Activated T-helper 1 cell treated with anti-CD3 and anti-CD28 coated beads, Interleukin-2, amount 50 U/mL, for 16 hours (primary cell): ENCODE measurements at places on chromosomes 2 and 18.

DNA sequence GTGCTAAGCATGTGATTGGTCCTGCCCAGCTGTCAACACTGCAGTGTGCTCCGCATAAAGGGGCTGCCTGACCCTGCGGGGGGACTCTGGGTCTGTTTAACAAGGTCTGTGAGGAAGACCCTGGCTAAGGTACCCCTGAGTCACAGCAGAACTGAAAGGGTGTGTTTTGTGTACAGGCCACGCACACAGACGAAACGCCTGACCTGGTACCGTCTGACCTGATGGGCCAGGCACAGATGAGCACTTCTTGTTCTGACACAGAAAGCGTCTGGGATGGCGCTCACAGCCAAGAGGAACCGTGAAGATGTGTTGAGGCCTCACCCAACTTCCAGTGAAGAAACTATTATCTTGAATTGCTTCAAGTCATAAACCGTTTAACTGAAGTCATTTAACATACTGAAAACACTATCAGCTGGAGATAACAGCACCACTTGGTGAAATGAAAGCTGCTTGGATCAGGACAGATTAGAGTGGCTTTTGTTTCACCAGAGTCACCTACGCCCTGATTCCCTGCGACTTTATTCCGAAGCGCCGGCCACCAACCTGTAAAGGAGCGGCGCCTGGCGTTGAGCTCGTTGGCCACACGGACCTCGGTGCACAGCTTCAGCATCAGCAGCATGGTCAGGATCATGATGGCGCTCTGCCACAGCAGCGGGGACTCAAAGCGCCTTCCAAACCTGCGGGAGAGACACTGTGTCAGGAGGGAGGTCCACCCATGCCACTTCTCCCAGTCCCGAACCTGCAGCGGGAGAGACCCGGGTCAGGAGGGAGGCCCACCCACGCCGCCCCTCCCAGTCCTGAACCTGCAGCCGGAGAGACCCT is 8.5 kb downstream of the SLC66A2 start:
- no peak for DNase-seq

DNA sequence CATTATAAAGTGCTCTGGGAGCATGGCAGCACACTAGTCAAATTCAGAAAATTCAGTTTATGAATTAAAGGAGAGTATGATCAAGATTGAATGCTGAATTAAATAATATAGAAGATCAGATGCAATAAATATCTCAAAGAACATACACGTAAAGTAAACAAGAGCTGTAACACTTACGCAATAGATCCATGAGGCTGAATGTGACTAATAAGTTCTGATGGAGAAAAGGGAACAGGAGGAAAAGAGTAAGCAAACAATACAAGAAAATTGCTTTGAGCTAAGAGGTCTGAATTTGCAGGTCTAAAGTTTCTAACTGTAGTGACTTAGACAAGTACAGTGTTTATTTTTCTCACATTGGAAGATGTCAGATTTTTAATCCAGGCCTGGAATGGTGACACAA is 646.7 kb upstream of the ZNF804A start:
- no peak for DNase-seq

- no peak for DNase-seq
Observed at GRCh38 chr2:84900971-84901370, 4.5 kb upstream of the TMSB10 start.

- no peak for DNase-seq
Observed at GRCh38 chr2:26462511-26463243, 15.2 kb downstream of the OTOF start.

DNA sequence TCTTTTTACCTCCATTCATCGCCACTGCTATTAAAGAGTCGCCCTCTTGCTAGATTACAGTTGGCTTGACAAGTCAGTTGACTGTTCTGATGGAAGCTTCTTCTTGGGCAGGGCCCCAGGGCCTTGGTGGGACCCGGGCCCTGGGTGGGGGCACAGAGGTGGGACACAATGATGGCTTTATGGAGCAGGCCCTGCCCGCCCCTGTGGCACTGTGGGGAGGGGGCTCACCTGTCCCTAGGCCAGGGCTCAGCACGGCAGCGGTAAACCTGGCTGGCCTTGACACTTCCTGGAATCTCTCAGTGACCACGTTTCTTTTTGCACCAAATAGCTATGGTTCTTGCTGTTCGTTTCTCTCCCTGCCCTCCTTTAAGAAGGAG is 4.9 kb upstream of the HS6ST1 start:
- no peak for DNase-seq

DNA sequence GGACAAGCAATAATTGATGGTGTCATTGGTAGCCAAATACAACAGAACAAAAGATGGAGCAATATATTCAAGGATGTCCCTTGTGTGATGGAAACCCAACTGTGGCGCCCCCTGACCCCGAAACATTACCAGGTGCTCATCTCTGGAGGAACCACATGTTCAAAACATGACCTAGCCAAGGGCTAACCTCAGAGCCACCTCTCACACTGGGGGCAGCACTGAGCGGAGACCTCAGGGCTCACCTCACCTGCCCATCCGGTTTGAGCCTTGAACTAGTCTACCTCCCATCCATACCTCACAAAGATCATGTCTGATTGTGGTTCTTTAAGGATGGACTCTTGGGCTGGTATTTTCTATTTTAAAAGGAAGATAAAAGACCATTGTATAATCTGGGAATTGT is 314.4 kb upstream of the CDH7 start:
- no peak for DNase-seq

GRCh38 chr2:73174244-73174643 is 28.1 kb upstream of the NOTO start:
- no peak for DNase-seq

DNA sequence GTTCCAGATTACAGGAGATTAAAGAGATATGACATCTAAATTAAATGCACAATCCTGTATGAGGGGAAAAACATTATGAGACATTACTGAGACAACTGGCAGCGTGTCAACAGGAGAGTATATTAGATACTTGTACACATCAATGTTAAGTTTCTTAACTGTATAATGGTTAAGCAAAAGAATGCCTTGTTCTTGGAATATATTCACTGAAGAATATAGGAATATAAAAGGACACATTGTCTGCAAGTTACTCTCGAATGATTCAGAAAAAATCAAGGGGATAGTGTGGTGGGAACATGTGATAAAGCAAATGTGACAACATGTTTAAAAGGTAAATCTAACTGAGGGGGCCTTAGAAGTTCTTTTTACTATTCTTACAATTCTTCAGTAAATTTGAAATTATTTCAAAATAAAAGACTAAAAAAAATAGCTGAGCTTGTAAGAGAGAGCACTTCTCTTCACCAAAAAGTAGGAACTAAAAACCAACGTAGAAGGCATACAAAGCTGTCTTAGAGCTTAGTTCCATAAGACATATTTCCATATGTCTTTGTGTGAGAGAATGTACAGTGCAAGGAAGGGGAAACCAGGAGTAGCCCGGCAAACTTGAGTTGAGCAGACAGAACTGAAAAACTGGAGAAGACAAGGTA is 7.5 kb downstream of the WDPCP start:
- no peak for DNase-seq

- DNase-seq: no peak
Observed at GRCh38 chr2:71926089-71926447, 221.6 kb downstream of the CYP26B1 start.

DNA sequence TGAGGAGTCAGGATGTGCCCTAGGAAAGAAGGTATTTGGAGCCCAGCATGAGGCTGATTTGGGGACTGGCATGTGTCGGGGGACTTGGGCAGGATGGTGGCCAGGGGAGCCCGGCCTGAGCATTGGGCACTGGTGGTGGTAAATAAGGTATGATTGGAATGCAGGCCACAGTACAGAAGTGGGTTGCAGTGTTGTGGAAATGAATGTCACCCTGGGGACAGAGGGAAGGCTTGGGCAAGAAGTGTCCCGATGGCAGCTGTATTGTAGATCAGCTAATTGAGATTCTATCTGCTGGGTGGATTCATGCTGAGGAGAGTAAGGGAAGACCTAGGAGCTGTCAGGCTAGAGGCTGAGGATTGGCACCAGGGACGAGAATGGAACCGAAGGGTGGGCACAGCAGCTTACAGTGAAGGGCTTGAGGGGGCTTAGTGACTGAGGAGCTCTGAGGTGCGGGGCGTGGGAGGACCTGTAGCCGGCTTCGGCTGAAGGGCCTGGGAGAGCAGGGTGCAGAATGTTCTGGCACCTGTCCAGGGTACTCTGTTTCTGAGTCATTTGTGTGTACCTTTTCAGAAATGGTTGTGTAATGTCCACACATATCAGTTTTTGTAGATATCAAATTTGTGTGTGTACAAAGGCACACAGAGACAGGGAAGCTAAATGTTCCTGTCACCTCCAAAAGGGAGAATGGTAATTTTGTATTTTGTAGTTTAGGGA is 170.2 kb downstream of the PRKCE start:
- no peak for DNase-seq

- DNase-seq: no peak
Observed at GRCh38 chr2:240528406-240529040, 29.3 kb downstream of the ANKMY1 start.

DNA sequence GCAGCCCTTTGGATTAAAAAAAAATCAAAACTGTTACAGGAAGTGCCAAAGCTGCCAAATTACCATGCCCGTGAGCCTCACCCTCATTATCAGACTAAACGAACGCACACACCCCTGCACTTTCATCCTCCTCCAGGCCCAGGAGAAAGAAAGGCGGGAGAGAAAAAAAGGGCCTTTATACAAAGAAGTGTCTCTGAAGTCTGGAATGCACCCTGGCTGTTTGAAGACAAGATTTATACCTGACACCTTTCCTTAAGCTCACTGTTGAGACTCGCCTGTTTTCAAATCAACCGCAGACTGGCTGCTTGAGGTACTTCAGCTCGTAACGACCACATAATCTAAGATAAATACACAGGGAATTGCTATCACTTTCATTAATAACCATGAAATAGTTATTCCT is 31.0 kb downstream of the EDAR start:
- DNase-seq: no peak

- DNase-seq: no peak
Observed at GRCh38 chr2:44582363-44583008, 220.7 kb downstream of the CAMKMT start.

GRCh38 chr2:226904592-226904991 is 68.7 kb downstream of the RHBDD1 start:
- DNase-seq: no peak

DNA sequence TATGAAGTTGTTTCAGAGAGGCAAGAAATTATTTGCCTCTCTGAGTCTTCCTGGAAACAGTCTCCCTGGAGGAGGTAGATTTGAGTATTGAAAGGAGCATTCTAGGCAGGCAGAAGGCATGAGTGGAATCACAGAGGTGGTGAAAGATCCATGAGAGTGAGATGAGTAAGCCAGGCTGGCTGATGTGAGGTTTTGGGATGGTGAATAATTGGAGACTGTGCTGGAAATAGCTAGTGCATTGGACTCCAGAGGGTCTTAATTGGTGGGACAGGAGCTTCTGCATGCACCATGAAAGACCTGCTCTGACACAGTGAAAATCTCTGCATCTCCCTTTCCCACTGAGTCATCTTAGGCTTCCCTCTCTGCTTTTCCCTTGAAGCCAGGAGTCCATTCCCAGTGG is 46.3 kb downstream of the CDC42EP3 start:
- DNase-seq: no peak

- no peak for DNase-seq
Observed at GRCh38 chr2:67776276-67776675, 286.5 kb downstream of the C1D start.

DNA sequence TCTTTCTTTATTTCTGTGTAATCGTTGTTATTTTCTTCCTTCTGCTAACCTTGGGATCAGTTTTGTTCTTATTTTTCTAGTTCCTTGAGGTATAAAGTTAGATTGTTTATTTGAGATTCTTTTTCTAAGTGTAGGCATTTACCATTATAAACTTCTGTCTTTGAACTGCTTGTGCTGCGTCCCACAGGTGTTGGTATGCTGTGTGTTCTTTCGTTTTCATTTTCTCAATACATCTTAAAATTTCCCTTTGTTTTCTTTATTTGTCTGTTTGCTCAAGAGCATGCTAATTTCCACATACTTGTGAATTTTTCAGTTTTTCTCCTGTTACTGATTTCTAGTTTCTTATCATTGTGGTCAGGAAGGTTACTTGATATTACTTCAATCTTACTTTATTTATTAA is 873.8 kb upstream of the GCFC2 start:
- DNase-seq: no peak

- no peak for DNase-seq
Observed at GRCh38 chr2:226414335-226414734, 385.3 kb downstream of the IRS1 start.

DNA sequence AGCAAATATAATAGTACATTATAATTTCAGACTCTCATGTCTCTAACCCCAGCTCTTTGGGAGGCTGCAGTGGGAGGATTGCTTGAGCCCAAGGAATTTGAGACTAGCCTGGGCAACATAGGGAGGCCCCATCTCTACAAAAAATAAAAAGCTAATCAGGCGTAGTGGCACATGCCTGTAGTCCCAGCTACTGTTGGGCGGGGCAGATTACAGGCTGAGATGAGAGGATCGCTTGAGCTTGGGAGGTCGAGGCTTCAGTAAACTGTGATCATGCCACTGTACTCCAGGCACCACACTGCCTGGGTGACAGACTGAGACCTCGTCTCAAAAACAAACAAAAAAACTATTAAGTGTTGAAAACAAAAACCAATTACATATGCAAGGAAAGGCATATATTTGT is 123.0 kb upstream of the MYO3B start:
- no peak for DNase-seq

- no peak for DNase-seq
Observed at GRCh38 chr2:34266908-34267697, 668.0 kb upstream of the FAM98A start.

DNA sequence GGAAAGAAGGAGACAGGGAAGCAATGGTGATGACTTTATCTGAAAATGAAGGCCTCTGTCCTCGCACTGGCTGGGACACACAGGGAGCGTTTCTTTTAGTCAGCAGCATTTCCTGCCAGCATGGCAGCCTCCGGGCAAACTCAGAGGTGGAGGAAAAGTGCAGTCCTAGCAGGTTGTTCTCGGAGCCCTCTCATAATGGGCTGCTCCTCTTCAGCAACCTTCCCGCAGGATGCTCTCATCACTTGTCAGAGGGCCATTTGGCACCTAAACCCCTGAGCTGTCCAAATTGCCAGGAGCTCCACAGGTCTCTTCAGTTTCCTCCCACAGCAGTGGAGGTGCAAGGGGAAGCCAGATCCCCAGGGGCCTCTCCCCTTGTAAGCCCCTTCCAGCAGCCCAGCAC is 6.2 kb downstream of the STK39 start:
- no peak for DNase-seq

DNA sequence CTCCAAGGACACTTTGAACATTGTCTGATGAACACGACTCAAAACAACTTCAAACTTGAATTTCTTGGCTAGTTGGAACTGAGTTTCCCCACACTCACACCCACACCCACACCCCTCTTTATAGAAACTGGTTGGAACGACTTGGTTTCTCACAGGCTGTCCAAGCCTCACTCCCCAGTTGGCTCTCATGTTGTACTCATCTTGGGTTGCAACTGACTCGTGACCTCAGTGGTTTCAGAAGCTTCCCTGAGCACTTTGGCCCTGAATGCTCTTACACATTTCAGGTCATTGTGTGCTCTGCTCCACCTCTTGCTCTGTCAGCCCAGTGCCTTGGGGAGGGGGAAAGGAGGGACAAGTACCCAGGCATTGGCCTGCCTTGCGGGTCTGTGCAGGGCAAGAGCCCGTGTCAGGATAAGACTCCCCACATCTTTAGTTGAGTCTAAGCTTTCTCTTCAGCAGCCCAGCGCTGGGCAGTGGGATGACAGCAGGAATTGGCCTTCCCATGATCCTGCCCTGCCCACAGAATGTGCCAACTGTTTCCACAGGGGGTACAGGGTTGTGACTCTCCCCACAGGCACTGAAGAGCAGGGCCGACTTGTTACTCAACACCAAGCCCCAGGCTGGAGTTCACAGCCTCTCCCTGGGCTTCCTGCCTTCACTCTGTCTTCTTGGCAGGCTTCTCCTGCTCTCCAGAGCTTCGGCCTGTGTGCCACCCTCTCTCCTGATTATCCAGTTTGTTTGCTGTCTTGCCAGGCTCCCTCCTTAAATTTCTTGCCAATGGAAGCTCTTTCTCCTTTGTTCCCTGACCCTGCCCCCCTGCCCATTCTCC is 104.6 kb downstream of the RTN4 start:
- DNase-seq: no peak
